ENCODE measurements at places on chromosomes 2 and 18. TPM values are rescaled to one million over a fixed set of nuclear protein-coding genes. Genes with fewer than 3 reads are reported as not detected.

ANTXR1 gene
- total RNA-seq = 30.8 TPM

PRSS56 gene
- total RNA-seq = not detected

CCDC178 gene
- total RNA-seq = not detected

GRCh38 chr2:119352357-119352756, 14.3 kb downstream of the C2orf76 start:
- DNase-seq = no peak

GRCh38 chr2:37146062-37146461, 10.7 kb downstream of the EIF2AK2 start:
- no peak for DNase-seq

- no peak for DNase-seq
Observed at GRCh38 chr2:47013383-47013782, 97.8 kb upstream of the MCFD2 start.

GRCh38 chr2:24920809-24921441, 888 bp upstream of the ADCY3 start:
- peak; percentile 32 for DNase-seq

GRCh38 chr18:46061387-46061786, 10.7 kb downstream of the PSTPIP2 start:
- no peak for DNase-seq

B3GNT7 gene
- not detected for total RNA-seq

UGT1A8 gene
- total RNA-seq = not detected

COL6A3 gene
- total RNA-seq = 160 TPM

FHOD3 gene
- 0.53 TPM for total RNA-seq

GREB1 gene
- total RNA-seq = not detected

DNA sequence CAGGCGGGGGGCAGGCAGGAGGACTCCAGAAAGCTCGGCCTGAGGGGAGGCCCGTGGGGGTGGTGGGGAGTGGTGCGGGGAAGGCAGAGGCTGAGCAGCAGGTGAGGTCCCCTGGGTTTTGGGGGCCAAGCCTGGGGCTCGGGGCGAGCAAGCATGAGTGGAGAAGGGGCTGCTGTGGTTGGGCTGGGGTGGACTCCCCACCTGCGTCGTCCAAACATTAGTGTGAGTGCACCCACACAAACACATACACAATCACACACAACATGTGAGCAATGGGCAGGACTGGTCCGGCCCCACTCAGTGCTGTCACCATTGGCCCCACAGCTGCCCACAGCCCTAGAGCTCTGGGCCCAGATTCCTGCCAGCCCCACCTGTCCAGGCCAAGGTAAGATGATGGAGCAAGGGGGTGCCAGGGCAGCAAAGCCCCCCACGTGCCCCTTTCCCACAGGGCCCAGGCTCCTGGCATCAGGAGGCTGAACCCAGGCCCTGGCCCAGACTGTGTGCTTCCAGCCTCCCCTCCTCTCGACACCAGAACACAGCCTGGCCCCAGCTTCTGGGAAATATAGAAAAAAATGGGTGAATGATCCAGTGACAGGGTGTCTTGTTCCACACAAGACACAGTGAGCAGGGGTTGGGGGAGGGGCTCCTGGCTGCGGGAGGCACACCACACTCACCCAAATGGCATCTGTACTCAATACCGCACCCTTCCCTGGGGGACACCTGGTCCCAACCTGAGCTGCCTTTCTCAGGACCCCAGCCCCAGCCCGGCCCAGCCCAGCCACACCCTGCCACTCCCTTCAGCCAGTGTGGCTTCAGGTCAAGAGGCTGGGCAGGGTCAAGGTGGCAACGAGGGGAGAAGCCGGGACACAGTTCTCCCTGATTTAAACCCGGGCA, 463 bp upstream of the ALPP start:
- DNase-seq = no peak

DNA sequence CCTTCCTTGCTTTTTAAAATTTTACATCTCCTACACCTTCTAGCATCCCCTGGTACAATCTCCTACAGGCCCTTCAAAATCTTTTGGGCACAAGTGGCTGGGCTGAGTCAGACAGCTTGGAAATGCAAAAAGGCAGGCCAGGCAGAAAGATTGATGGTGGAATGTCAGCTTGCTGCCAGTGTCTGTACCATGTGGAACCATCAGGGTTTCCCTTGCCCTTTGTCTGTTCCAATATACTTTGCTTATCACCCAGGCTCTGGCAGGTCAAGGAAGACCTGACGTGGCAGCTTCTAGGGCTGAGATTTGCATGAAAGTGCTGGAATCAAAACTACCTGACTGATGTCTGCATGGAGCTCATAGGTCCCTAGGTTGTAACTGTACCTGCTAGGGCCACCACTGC, 33.3 kb downstream of the GPR39 start:
- DNase-seq = no peak

- DNase-seq = peak; percentile 31
Observed at GRCh38 chr2:227374158-227374557, 4.9 kb downstream of the TM4SF20 start.

GRCh38 chr2:134532537-134532936, 186.3 kb downstream of the TMEM163 start:
- no peak for DNase-seq

DNA sequence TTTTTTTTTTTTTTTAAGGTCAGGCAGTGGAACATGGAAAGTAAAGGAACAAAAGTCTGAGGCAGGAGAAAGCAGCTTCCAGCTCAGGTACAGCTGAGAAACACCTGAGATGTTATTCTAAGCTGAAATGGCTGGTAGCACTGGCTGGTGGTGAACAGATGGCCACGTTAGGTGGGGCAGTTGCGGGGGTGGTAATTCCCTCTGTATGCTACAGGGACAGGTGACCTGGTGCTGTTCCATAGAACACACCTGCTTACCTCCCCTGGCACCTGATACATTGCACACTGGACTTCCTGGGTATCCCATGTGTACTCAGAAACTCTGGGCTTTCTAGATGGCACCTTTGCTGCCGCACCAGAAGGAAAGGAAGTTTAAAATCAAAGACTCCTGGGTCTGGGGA, 333.3 kb downstream of the SLC8A1 start:
- DNase-seq = no peak

DNA sequence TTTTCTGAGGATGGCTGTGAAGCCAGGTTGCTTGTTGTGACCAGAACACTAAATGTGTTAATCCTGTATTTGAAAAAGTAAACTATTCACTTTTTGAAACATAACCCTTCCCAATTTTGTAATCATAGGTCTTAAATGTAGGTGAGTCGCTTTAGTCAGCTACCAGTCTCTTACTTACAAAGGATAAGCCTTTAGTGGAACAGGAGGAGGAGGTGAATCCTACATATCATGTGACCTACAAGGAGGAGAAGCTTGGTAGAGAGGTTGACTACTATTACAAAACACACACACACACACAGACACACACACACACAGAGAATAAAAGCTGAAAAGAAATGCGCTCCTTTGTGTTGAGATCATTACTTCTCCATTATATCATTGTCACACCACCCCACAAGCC, 59.9 kb upstream of the SPAG16 start:
- DNase-seq = no peak

DNA sequence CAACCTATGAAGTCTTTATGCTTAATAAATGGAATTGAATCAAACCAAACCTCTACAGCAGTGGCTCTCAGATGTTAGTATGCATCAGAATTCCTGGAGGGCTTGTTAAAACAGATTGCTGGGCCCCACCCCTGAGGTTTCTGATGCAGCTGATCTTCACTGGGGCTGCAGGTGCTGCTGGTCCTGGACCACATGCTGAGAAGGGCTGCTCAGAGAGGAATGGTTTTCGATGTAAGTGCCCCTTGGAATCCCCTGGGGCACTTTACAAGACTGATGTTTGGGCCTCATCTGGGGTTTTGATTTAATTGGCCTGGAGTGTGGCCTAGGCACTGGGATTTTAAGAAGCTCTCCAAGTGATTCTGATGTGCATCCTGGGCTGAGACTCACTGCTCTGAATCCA, 403.8 kb upstream of the HS6ST1 start:
- DNase-seq = no peak

DNA sequence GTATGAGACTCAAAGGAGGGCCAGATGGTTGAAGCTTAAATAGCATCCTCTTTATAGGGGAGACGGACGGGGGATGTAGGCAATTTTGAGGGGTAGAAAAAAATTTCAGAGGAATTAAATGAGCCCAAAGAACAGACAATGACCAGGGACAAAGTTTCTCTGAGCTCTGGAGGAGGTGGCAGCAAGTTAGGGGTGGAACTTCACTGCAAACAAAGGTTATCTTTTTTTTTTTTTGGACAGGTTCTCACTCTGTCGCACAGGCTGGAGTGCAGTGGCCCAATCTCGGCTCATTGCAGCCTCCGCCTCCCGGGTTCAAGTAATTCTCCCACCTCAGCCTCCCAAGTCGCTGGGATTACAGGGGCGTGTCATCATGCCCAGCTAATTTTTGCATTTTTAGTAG, 195.6 kb downstream of the PDE11A start:
- DNase-seq = no peak

UPP2 gene
- not detected for total RNA-seq

GRCh38 chr2:229768235-229768634, 53.9 kb upstream of the DNER start:
- DNase-seq = no peak

DNA sequence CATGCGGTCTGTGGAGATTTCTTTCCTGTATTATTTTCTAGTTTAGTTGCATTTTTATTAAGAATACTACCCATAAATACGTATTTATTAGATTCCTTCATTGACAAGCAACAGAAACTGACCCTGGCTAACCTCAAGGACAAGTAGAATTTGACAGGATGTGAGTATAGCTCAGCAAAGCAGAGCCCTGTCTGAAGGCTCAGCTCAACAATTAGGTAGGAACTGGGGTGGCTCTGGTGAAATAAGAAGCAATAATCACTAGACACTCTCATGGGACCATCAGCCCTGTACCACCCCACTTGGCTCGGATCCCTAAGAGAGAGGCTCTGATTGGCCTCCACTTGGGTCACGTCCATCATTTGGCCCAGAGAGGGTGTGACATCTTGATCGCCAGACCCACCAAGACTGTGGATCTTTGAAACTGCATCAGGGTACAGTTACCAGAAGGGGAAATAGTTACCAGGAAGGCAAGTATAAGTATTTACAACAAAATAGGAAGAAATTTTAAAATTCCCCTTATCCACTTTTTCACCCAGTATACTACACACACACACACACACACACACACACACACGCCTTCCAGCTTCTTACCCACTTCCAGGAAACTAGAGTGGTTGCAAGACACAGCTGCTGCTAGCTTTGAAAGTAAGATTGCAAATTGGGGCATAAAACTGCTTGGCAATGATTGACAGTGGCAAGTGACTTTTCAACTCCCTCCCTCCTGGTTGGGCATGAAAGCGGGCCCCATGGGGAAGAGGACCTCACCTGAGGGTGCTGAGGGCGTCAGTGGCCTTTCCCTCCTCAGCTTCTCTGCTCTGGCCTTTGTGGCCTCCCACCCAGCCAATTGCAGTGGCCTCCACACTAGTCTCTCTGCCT, 41.8 kb downstream of the KCTD18 start:
- no peak for DNase-seq

- DNase-seq = no peak
Observed at GRCh38 chr2:179253226-179253625, 11.4 kb downstream of the SESTD1 start.

DNA sequence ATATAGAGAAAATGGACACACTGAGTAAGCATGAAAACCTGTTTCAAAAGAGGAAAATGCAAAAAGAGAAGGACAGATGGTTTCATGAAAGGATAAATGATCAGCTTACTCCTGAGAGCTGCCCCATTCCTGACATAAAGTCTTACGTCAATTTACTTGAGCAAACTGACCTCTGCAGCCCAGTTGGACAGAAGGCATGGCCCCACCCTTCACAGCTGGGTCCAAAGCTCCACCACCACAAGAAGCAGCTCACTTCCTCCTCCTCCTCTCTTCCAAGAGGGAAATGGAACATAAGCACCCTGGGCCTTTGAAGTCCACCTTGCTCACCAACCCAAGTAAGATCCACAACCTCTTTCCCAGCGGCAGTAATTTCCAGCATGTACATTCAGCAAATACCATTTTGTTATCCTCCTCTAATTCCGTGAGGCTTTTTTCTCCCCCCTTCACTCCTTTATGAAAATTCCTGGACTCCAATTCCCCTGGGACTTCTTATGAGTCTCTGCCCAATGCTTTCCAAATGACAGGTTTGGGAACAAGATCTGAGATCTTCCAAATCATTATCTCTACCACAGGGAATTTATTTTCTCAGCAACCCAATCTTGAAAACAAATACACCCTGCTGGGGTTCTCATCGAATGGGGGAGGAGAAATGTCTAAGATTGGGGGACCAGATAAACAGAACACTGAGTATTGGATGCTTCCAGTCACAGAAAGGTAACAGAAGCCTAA, 10.1 kb downstream of the COL4A4 start:
- no peak for DNase-seq

DNA sequence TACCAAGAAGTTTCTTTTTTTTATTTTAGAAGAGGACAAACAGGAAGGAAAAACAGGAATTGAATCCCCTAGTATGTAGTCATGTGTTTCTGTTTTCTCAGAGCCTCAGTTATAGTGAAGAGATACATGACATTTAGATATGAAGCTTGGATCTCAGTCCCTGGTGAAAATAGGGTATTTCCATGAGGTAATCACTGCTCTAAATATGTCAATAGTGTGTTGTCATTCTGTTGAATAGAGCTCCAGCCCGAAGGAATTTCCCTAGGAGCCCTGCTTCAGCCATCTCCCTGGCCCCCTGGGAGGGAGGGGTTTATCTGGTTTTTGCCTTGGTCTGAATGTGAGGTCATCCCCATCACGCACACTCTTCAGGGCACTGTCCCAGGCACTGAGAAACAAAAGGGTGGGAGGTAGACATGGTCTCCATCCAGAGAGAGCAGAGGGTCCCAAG, 47.1 kb upstream of the REL start:
- DNase-seq = no peak

LGALSL gene
- 3.9 TPM for total RNA-seq

SLC5A7 gene
- total RNA-seq = not detected

GRCh38 chr2:60353406-60353800, 200.1 kb downstream of the BCL11A start:
- no peak for DNase-seq

- DNase-seq = no peak
Observed at GRCh38 chr2:102508863-102509262, 35.8 kb downstream of the SLC9A4 start.

GRCh38 chr2:74877781-74878433, 44.0 kb downstream of the HK2 start:
- DNase-seq = no peak

- no peak for DNase-seq
Observed at GRCh38 chr18:21167641-21168377, 56.2 kb upstream of the ROCK1 start.

DNA sequence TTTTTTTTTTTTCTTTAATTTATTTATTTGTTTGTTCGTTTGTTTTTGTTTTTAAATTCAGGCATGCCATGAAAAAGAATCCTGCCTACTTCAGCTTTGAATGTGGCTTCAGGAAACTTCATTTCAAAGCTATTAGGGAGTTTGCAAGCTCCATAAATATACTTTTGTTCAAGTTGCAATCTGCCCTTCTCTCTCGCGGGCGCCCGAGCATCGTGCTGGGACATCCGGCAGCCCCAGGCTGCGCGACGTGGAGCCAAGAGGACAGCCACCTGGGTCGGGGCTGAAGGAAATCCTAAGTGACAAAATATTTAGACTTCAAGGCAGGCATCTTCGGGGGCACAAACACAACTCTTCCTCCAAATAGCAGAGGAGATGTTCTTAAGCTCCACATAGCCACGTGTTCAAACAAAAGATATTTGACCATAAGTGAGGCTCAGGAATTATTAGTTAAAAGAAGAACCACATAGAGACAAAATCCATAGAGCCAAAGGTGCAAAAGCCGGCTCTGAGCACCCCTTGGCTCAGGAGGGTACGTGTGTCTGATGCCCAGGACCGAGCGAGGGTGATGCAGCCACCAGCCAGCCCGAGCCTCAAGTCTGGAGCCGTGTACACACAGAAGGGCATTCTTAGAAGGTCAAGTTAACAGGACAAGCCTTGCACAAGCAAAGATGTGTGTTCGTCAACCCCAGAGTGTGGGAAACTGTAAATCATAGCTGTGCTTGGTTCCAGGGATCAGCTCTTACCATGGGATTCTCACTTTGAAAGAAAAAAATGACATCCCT, 256.5 kb upstream of the SALL3 start:
- no peak for DNase-seq

Measured in SJSA1 (cell line).